Melanocyte of skin (primary cell): ENCODE measurements at places on chromosomes 2 and 18. TPM values are rescaled to one million over a fixed set of nuclear protein-coding genes. Genes with fewer than 3 reads are reported as not detected.

The MAPK4 gene
- total RNA-seq: 0.67 and 4.2 TPM in 2 replicates

The IL1R2 gene
- 1.1 TPM in 1 of 2 replicates, not detected in the other for total RNA-seq

The ACMSD gene
- total RNA-seq: not detected in 2 replicates

The LAMA3 gene
- total RNA-seq: under 0.01 and 0.31 TPM in 2 replicates

The WDR43 gene
- 105 and 132 TPM in 2 replicates for total RNA-seq

The TGFA gene
- under 0.01 TPM in 2 replicates for total RNA-seq

The DYSF gene
- total RNA-seq: 0.31 and 0.33 TPM in 2 replicates

The PLEK gene
- not detected in 2 replicates for total RNA-seq

The HRH4 gene
- total RNA-seq: 0.36 TPM in 1 of 2 replicates, not detected in the other

The PTMA gene
- total RNA-seq: 449 and 710 TPM in 2 replicates

The SATB2 gene
- total RNA-seq: 1.3 and 1.5 TPM in 2 replicates

The MTERF4 gene
- total RNA-seq: 19.3 and 21.9 TPM in 2 replicates

The SPOPL gene
- 10.7 and 15.4 TPM in 2 replicates for total RNA-seq

The C2orf72 gene
- total RNA-seq: 0.36 TPM in 1 of 2 replicates, not detected in the other

The IRS1 gene
- total RNA-seq: 6.3 and 7.4 TPM in 2 replicates

The TMEM198 gene
- 3.6 and 6.5 TPM in 2 replicates for total RNA-seq

The HNMT gene
- 131 and 132 TPM in 2 replicates for total RNA-seq

The CDH2 gene
- total RNA-seq: 6.3 and 12.5 TPM in 2 replicates

The GAL3ST2 gene
- 0.34 and 0.36 TPM in 2 replicates for total RNA-seq

The CRIM1 gene
- total RNA-seq: 9.7 and 12.0 TPM in 2 replicates

The KLHL29 gene
- 4.5 and 15.6 TPM in 2 replicates for total RNA-seq

The DNAJC5G gene
- not detected in 2 replicates for total RNA-seq

The ANO7 gene
- total RNA-seq: 0.33 and 0.46 TPM in 2 replicates

The CTNNA2 gene
- total RNA-seq: 0.34 and 4.4 TPM in 2 replicates

The TTN gene
- total RNA-seq: under 0.01 TPM in 2 replicates

The MC2R gene
- not detected in 2 replicates for total RNA-seq

The GRP gene
- total RNA-seq: not detected in 2 replicates

The MC4R gene
- total RNA-seq: 0.36 and 0.69 TPM in 2 replicates

The ALPI gene
- total RNA-seq: not detected in 2 replicates

The HOXD1 gene
- not detected in 2 replicates for total RNA-seq

The SP140 gene
- total RNA-seq: under 0.01 TPM in 1 of 2 replicates, not detected in the other

The SUCLG1 gene
- 78.8 and 102 TPM in 2 replicates for total RNA-seq

The GKN1 gene
- total RNA-seq: not detected in 2 replicates

The UGP2 gene
- 52.3 and 64.6 TPM in 2 replicates for total RNA-seq

The DAPL1 gene
- 11.7 and 20.0 TPM in 2 replicates for total RNA-seq

The ITGB1BP1 gene
- total RNA-seq: 36.1 and 62.5 TPM in 2 replicates

The CFAP65 gene
- total RNA-seq: under 0.01 TPM in 1 of 2 replicates, not detected in the other

The C18orf54 gene
- 3.2 and 4.7 TPM in 2 replicates for total RNA-seq

The PPM1G gene
- total RNA-seq: 98.6 and 102 TPM in 2 replicates

The SALL3 gene
- 0.15 and 2.3 TPM in 2 replicates for total RNA-seq

The ADRA2B gene
- under 0.01 TPM in 1 of 2 replicates, not detected in the other for total RNA-seq

The WNT6 gene
- 1.1 and 1.7 TPM in 2 replicates for total RNA-seq

The MDH1B gene
- total RNA-seq: 0.67 and 2.0 TPM in 2 replicates

The TMEM247 gene
- not detected in 2 replicates for total RNA-seq

The SPDYA gene
- total RNA-seq: 0.33 and 0.62 TPM in 2 replicates

The NDUFB3 gene
- 55.9 and 78.5 TPM in 2 replicates for total RNA-seq

The FLACC1 gene
- total RNA-seq: 3.1 and 3.6 TPM in 2 replicates

The GALNT14 gene
- total RNA-seq: 12.0 and 29.8 TPM in 2 replicates

The CMPK2 gene
- 34.2 and 196 TPM in 2 replicates for total RNA-seq
